Glutamatergic neuron (in vitro differentiated cells): ENCODE measurements at places on chromosomes 11 and 22.

GRCh38 chr11:133821776-133822175 is 23.5 kb downstream of the SPATA19 start:
- peak; percentile 77 for DNase-seq

- DNase-seq: no peak
These were observed 50.9 kb upstream of the HEPHL1 start for GRCh38 chr11:93969925-93970922.

GRCh38 chr11:2277933-2278523 is 7.6 kb upstream of the ASCL2 start:
- DNase-seq: no peak

DNA sequence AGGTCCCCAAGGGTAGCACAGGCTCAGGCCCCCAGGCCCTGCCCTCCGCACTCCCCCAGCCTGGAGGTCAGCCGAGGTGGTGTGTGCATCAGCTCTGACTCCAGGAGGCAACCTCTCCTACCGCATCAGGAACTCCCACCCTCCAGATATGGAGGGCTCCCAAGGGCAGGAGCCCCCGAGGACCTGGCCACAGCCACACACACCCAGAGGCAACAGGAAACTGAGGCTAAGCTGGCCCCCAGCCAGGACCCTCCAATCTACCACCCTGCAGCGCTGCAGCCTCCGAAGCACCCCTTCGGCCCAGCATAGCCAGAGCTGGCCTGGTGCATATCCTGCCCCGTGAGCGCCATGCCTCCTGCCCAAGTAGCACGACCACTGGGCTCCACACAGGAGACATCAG is 104.0 kb downstream of the MED15 start:
- DNase-seq: no peak

DNA sequence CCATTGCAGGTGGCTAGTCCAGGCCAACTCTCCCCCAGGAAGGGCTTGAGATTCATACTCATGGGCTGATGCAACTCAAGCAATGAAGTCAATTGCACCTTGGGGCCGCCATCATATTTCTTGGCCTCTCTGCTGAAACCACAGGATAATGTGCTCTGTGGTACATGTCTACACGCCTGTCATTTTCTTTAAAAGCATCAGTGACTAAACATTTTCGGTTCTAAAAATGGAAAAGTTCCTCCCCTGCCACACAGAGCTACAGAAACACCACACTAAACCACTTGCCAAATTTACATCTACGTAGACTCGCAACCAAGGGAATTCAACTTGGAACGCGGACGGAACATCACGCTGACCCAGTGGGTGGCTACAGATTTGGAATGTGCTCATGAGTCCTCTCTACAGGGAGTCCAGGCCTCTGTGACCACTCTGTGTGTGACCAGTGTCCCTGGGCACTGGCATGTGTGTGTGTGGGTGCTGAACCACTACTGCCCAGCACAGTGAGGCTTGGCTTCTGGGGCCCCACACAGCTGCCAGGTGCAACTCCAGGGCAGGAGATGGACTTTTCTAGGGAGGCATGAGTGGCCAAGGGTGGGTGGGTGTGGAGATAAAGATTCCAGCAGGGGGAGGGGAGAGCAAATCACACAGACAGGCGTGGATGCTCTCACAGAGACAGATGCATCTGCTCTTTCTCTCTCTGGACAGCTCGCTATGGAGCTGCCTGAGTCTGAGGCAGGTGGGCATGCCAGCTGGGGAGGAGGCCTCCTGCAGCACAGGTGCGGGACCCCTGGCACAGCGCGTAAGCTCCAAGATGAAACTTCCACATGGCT is 261.9 kb downstream of the CTTN start:
- no peak for DNase-seq

- no peak for DNase-seq
These were observed 23.5 kb downstream of the PPFIBP2 start for GRCh38 chr11:7537265-7537664.

GRCh38 chr11:55324500-55324899 is 18.5 kb upstream of the OR4A16 start:
- no peak for DNase-seq

GRCh38 chr11:110355011-110355744 is 58.8 kb upstream of the RDX start:
- no peak for DNase-seq

GRCh38 chr11:134014511-134014910 is 54.4 kb upstream of the JAM3 start:
- DNase-seq: peak; percentile 66

DNA sequence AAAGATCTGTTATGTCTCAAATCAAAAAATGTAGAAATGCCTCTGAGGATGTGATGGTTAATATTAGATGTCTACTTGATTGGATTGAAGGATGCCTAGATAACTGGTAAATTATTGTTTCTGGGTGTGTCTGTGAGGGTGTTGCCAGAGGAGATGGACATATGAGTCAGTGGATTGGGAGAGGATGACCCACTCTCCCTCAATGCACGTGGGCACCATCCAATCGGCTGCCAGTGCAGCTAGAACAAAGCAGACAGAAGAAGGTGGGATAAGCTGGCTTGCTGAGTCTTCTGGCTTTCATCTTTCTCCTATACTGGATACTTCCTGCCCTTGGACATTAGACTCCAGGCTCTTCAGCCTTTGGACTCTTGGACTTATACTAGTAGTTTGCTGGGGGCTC is 430.3 kb downstream of the SOX6 start:
- DNase-seq: no peak

DNA sequence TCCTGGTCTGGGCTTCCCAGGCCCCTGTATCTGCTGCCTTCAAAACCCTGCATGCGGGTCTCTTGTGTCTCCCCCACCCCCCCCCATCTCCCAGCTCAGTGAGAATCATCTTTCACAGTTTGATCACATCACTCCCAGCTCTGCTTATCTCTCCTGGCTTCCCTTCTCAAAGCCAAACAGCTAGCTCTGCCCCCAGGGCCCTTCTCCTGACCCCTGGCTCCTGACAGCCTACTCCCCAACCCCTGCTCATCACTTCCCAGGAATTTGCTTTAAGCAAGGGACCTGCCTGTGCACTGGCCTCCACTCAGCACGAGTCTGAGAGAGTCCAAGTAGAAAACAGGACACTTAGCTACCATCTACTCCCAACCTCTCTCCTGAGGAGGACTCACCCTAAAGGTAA is 342.7 kb downstream of the TENM4 start:
- DNase-seq: no peak
